ENCODE measurements at places on chromosomes 3 and 15.

DNA sequence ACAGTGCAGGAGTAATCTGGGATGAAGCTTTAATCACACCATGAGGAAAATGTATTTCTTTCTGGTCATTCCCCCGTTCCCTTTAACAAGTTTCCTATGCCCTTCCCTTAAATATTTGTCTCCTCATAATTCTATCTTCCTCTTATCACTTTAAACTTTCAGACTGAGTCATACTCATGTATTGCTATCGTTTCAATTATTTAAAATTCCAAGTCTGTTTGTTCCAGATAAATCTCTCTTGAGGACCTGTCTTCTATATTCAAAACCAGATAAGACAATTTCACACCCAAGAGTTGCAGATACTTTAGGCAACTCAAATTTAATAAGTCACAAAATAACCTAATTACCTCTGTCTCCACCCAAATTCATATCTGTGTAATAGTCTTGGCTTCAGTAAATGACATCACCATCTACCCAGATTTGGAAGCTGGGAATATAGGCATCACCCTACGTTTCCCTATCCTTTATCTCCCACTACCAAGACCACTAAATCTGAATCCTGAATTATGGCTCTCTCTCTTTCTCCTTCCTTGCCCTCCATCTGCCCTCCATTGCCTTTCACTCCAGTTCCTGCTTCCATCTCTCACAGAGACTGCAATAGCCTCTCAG, 220.1 kb downstream of the PYDC2 start:
- no peak for DNase-seq

- DNase-seq = no peak
These were observed 161.5 kb upstream of the KBTBD8 start for GRCh38 chr3:66836363-66837152.

- DNase-seq = no peak
These were observed 3.1 kb upstream of the HLTF start for GRCh38 chr3:149089395-149089794.

GRCh38 chr3:98962951-98963350, 61.5 kb upstream of the DCBLD2 start:
- no peak for DNase-seq

- no peak for DNase-seq
These were observed 272.3 kb upstream of the ARRDC4 start for GRCh38 chr15:97688177-97688576.

DNA sequence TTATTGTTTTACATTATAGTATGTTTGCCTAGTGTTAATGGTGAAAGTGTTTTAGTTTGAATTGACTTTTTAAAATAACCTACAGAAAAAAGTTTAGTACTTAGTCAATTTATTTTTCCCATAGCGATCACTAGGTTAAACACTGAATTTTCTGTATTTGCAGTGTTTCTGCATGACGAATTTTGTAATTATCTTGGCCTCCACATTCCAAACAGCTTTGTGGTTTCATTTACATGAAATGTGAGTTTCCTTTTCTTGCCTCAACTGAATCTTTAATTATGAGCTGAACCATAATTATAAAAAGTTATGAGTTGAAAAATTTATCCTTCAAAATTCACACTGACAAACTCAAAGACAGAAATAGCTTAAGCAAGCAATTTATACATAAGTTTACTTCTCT, 235.5 kb downstream of the CTNNB1 start:
- DNase-seq = no peak

DNA sequence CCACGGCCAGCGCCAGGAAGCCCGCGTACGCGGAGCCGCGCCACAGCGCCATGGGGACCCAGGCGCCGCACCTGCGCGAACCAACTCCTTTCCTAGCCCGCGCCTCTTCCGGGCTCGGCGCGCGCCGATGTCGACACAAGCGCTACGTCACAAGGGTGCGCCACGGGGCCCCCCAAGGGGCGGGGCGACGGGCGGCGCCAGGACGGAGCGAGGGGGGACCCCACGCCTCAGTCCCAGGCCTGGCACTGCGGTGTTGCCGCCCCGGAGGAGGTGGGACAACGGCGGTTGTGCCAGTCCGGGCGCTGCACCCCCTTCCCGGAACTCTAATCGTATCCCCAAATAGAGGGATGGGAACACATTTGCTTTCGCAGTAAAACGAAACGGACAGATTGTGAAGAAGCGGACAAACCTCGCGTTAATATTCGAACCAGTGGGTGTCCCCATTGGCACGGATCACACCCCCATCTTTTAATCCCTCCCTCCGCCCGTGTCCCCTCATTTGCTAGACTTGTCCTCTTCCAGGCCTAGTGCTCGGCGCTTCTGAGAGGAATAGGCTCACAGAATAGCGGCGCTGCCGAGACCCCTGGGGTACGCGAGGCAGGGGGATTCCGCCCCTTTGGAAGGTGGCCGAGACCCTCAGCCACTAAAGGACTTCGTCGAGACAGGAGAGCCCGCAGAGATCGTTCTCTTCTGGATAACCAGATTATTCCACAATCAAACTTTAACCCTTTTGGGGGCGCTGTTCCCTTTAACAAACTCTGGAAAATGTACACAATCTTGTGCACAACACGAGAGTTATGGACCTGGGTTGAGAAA, at the start of gene ADPGK:
Gene ADPGK, minus strand, starts transcription at position 119 of the 816 bp plus-strand sequence. Its CDS starts 67 bp downstream, at position 52.
- peak; percentile 96 for DNase-seq

DNA sequence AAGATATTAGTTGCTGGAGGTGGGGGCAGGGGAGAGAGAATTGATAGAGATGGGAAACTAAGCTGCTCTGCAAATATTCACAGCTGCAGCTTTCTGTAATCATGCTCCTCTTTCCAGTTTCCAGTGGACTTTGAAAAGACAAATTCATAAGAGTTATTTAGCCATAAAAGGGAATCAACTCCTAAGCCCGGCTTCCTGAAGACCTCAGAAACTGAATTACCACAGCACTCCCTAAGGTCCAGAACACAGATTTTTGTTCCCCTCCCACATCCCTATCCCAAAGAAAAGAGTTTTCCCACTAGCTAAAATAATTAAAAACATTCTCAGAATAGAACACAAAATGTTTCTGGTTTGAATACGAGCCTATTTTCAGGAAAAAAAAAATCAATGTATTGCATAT, 871.8 kb upstream of the NR2F2 start:
- no peak for DNase-seq

GRCh38 chr3:71211083-71211482, 372.4 kb downstream of the FOXP1 start:
- DNase-seq = no peak

DNA sequence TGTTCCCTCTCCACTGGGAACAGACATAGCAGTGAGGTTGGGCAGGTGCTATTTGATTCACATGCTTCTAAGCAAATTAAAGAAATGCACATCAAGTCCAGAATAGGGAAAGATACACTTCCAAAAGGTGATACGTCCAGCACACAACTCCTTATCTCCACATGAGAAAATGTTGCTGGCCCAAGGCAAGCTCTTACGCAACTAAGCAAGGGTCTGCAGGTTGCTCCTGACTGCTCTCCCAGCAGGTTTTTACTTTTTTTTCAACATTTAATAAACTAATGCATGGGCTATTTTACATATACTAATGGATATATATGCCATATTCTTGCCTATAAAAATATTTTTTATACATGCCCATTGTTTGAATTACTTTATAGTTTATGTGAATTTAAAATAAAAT, 818.5 kb upstream of the ROBO1 start:
- no peak for DNase-seq

DNA sequence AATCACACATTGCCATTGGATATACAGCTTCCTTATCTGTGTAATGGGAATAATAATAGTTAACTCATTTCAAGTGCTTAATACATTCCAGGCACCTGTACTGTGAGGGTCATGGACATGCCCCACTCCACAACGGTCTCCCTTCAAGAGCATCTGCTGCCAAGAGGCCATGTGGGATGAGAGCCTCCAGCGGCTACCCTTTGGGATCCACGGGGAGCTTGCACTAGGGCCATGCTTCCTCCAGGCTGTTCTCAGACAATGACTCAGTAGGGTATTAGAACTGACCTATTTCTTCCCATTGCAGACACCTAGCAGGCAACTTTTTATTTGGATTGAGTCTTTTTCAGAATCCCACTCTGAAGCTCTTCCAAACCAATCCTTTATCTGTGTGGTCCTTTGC, 1078.9 kb downstream of the TUSC7 start:
- DNase-seq = no peak

- DNase-seq = no peak
These were observed 37.0 kb downstream of the EPHB3 start for GRCh38 chr3:184598574-184598927.

DNA sequence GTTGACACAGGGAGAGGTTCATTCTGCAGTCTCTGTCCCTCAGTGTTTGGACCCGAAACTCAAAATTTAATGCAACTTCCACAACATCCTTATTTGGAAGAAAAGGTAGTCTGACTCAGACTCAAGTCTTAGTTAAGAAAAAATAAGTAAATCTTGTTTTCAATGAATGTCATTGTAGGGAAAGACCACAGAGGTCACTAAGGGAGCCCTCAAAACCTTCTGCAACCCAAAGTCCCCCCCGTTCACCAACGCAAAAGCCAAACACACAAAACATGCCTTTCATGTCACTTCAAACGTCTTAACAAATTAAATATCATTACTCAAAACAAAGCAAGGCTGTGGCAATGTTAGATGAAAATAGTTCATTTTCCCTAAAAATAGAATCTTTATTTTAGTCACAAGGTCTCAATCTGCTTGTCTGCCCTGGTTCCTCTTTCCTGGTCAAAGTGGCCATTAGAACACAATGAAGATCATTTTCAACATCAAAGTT, 20.9 kb upstream of the SSUH2 start:
- DNase-seq = no peak

DNA sequence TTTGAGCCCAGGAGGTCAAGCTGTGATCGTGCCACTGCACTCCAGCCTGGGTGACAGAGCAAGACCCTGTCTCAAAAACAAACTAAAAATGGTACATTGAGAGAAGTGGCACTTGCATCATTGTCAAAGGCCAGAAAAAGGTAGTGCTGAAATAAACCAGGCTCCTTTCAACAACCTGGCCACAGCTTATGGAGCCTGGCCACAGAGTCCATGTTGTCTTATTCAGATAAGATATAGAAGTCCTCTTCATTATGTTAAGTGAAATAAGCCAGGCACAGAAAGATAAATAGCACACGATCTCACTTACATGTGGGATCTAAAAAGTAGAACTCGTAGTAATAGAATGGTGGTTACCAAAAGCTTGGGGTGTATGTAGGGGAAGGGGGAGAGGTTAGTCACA, 34.8 kb downstream of the EMC4 start:
- no peak for DNase-seq

DNA sequence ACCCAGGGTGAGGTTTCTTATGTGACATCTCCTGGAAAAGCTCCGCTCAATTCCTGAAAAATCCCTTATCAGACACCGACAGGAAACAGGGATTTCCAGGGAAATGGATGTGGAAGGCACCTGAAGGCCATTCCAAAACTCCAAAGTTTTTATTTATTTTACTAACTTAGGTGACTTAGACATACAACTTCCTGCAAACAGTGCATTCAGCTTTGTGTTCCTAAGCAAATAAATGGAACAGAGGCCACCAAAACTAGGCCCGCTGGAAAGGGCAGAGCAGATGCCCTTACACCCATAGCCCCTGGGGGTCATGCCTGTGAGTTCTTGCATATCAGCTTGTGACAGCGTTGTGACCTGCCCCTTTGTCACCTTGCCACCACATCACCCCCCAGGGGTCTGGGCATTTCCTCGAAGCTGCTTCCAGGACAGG, 239.4 kb downstream of the XXYLT1 start:
- no peak for DNase-seq

DNA sequence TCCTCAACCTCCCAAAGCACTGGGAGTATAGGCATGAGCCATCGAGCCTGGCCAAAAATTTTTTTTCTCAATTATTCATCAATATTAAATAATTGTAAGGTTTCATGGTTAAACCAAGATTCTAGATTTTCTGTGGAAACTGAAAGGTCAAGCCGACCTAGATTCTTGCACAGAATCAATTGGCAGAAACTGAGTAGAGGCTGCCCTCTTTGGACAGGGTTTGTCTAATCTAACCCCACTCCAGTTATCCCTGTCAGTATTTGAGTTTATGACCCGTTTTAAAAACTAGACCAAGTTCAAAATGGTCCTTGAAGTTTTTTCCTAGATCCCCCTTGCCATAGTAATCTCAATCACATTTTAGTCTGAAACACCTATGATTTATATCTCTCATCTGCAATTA, 8.6 kb upstream of the ADAM10 start:
- no peak for DNase-seq

DNA sequence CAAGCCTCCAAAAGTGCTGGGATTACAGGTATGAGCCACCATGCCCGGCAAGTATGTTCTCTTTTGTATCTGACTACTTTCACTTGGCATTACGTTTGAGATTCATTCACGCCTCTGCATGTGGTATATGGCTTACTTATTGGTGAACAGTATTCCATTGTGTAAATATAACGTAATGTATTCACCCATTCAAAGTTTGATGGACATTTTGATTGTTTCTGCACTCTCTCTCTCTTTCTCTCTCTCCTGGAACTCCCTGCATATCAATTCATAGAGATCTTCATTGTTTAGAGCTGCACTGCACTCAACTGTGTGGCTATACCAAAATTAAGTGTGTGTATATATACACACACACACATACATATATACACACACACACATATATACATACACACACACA, 30.4 kb downstream of the SPPL2A start:
- no peak for DNase-seq

DNA sequence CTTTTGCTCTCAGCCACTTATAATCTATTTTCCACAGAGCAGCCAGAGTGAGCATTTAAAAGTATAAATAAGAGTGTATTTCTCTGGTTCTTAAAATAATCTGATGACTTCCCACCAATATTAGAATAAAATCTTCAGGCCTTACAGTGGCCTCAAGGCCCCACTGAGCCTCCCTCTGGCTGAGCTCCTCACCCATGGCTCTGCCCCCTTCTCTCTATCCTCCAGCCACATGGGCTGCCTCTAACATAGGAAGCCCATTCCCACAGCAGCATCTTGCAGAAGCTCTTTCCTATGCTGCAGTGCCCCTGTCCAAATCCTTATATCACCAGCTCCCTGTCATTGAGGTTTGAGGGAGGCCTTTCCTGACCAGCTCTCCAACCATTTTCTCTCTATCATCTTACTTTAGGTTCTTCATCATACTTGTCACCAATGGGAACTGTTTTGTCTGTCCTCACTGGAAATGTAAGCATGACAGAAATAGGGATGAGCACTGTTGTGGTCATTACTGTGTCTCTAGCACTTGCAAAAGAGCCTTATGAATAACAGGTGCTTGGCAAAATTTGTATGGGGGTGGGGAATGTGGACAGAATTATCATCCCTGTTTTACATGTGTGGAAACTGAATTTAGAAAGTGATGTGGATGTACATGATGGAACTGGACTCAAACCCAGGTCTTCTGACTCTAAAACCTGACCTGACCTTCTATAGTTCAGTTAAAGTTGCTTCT, 250.6 kb downstream of the NR1D2 start:
- DNase-seq = no peak

GRCh38 chr3:35383216-35383615, 256.1 kb upstream of the ARPP21 start:
- DNase-seq = no peak

GRCh38 chr3:87375231-87375682, 98.9 kb upstream of the POU1F1 start:
- DNase-seq = no peak

DNA sequence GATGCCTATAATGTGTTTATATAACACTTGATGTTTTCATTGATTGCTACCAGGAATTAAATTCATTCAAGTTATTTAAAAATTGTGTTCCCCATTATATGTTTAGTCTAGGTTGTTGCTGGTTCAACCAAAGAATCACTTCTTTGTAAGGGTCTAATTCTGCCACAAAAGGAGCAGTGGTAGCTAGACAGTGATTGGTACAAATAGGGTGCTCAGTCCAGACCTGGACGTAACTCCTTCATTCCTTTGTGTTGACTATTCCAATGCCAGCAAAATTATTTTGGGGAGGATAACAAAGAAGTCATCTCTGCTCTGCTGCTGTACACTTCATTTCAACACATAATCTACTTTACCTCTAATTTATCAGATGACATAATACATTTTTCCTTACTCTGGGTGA, 1.2 kb downstream of the CHMP2B start:
- no peak for DNase-seq

All from naive thymus-derived CD8-positive, alpha-beta T cell (primary cell).